Type B pancreatic cell (in vitro differentiated cells): ENCODE measurements at places on chromosomes 3 and 15. TPM values are rescaled to one million over a fixed set of nuclear protein-coding genes. Genes with fewer than 3 reads are reported as not detected.

TRH gene
- total RNA-seq, result 0.74 and 5.3 TPM in 2 replicates

FGF7 gene
- 3.0 and 7.8 TPM in 2 replicates for total RNA-seq

- no peak for DNase-seq
- H3K27ac ChIP-seq, result peak overlapping the region; percentile 98
- peaks cover 29% of the 10 kb centered on the region for H3K27me3 ChIP-seq
- H3K4me1 ChIP-seq, result peaks cover 24% of the 10 kb centered on the region
- peak overlapping the region; percentile 96 for H3K4me3 ChIP-seq
Observed at GRCh38 chr15:96329403-96329981, 1.0 kb upstream of the NR2F2 start.

GRCh38 chr15:73273181-73274002, 95.4 kb downstream of the HCN4 start:
- no peak for DNase-seq
- no peak overlapping the region for H3K4me3 ChIP-seq
- H3K36me3 ChIP-seq, result peaks cover 18% of the 10 kb centered on the region
- H3K27ac ChIP-seq, result no peak overlapping the region
- peaks cover 10% of the 10 kb centered on the region for H3K4me1 ChIP-seq

CAMKV gene
- 1.6 and 10.6 TPM in 2 replicates for total RNA-seq

GRCh38 chr3:82236257-82236656, 474.8 kb upstream of the GBE1 start:
- H3K36me3 ChIP-seq, result no peaks in the 10 kb centered on the region
- H3K4me3 ChIP-seq, result no peak overlapping the region
- no peaks in the 10 kb centered on the region for H3K4me1 ChIP-seq
